Tongue (tissue), 3 donors: ENCODE measurements at places on chromosomes 1 and 21.

DNA sequence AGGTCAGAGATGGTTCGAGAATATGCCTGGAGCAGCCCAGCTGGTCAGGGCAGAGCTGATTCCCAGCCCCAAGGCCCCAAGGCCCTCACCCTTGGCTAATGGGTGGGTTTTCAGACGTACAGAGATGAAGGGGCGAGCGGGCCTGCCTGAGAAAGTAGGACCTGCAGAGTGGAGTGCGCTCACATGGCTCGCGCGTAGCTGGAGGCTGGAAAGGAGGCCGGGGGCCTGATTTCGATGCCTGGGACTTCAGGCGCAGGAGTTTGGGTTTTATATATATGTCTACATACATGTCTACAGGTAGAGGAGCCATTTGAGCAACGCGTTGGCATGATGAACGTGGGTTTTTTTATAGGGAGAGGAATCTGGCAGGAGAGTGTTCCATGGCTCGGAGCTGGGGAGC, 8.9 kb downstream of the COQ8A start:
- no peak for DNase-seq

GRCh38 chr1:38929054-38929453, 12.6 kb downstream of the RHBDL2 start:
- no peak for DNase-seq

DNA sequence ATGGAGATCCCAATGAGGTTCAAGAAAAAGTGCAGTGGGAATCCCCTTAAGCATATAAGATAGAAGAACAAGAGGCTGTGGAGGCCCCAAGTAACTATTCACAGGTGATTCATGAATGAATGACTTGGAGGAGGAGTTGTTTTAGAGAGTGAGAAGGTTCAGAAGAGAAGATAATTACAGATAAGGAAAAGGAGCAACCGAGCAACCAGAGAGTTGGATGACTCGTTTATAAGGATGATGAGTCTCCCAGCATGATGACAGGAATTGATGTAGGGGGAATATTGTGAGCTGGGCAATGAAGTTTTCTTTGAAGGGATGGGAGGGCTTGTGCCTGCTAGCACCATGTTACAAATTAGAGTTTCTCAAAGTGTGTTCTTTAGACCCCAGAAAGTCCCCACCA, 9.8 kb downstream of the C8A start:
- DNase-seq, result no peak

- DNase-seq, result no peak
Measured at GRCh38 chr1:26349188-26349876, 4.6 kb downstream of the CRYBG2 start.

GRCh38 chr1:36440044-36440443, 10.2 kb downstream of the OSCP1 start:
- no peak for DNase-seq

- DNase-seq, result no peak
Measured at GRCh38 chr1:103239034-103239433, 130.7 kb upstream of the COL11A1 start.

DNA sequence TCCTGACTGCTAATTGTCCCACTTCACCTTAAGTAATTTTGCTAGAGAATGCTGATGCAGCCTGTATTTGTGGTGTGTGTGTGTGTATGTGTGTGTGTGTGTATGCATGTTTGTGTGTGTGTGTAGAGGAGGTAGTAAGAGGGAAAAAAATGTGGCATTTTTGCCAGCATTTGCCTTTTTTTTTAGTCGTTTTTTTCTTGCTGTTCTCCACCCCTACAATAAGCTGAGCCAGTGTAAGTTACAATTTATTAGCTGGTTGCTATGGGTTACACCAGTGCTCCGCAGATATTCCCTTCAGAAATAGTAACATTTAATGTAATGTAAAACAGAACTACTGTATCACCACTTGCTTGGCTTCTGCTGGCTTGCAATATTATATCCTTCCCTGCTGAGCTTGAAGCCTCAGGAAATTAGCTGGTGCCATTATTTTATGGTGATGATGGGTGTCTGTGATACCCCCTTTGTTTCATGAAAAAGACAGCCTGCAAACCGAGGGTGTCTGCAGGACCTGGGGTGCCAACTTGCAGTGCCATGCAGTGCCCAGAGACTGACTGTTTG, 23.4 kb upstream of the IGSF3 start:
- DNase-seq, result peak; percentile 81

- no peak for DNase-seq
Measured at GRCh38 chr1:166354406-166354805, 187.6 kb upstream of the FAM78B start.

DNA sequence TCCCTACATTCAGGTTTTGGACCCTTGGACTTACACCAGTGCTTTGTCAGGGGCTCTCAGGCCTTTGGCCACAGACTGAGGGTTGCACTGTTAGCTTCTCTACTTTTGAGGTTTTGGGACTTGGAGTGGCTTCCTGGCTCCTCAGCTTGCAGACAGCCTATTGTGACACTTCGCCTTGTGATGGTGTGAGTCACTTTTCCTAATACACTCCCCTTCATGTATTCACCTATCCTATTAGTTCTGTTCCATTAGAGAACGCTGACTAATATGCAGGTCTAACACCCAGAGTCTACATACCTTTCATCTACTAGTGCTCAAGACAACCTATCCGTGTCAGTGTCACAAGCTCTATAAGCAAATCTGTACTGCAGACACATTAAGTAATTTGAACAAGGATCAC, 605.3 kb downstream of the KCNT2 start:
- DNase-seq, result no peak

DNA sequence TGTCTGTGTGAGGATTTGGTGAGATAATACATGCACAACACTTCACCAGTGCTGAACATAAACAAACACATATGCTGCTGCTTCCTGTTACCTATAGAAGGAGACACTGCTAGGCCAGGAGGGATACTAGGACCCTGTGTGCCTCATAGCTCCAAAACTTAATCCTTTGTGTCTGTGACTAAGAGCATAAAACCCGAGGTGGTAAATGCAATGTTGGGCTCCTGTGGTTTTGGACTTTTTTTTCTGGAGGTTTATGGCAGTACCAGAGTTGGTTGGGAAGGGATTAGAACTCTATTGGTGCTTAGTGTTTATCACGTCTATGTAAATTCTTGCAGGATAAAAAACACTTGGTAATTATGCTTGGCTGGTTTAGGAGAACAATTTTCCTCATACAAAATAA, 122.9 kb downstream of the NUF2 start:
- no peak for DNase-seq

DNA sequence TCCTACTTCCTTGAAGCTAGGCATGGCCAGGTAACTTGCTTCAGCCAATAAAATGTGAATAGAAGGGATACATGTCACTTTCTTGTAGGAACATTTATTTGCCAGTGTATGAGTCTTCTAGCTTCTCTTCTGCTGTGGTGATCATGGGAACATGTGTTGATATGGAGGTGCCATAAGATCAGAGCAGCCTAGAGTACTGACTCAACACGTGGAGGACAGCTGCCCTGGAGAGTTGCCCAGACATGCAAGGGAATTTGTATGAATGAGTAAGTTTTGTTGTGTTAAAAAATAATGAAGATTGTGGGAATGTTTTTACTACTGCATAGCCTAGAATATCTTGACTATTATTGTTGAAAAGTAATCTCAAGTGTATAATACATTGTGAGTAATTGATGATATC, 502.3 kb downstream of the NUF2 start:
- DNase-seq, result peak; percentile 46

DNA sequence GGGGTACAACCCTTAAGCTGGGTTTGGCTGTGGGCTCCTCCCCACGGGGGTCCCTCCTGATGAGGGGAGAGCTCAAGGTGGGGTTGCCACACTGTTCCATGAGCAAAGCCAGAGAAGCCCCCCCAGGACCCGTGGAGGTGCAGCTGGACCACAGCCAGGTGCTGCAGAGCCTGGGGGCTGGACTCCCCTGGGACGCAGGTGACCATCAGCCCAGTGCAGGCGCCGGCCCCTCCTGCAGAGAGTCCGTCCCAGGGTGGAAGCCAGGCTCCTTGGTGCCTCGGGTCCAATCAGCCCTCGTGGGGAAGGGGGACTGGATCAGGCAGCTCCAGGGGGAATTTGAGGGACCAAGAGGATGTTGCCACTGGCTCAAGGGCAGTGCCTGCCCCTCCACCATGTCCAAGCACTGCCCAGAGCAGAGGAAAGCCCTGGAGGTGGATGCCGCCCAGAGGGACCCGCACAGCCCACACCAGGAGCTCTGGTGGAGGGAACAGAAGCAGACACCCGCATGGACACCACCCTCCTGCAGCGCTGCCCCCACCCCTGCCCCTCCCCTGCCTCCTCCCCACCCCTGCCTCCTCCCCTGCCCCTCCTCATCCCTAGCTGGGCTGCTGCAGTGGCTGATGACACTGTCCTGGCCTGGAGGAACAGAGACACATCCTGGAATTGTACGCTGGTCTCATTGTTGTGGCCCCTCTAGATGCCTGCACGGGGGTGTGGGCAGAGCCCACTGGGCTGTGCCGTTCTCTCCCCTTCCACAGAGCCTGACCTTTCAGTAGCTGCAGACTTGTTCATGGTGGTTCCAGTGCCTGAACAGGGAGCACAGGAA, 30.8 kb upstream of the COL18A1 start:
- DNase-seq, result no peak

DNA sequence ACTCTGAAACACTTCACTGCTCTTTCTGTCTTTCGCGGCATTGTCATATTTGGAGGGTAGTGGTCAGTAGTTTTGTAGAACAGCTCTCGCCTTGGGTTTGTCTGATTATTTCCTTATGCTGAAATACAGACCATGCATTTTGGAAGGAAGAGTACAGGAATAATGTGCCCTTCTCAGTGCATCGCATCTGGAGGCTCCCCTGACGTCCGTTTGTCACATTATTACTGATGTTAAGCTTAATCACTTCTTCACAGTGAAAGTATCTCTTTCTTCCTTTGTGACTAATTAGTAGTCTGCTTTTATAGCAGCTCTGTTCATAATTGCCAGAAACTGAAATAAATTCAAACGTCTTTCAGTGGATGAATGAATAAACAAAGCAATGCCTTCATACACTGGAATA, 85.7 kb upstream of the CXADR start:
- DNase-seq, result no peak

DNA sequence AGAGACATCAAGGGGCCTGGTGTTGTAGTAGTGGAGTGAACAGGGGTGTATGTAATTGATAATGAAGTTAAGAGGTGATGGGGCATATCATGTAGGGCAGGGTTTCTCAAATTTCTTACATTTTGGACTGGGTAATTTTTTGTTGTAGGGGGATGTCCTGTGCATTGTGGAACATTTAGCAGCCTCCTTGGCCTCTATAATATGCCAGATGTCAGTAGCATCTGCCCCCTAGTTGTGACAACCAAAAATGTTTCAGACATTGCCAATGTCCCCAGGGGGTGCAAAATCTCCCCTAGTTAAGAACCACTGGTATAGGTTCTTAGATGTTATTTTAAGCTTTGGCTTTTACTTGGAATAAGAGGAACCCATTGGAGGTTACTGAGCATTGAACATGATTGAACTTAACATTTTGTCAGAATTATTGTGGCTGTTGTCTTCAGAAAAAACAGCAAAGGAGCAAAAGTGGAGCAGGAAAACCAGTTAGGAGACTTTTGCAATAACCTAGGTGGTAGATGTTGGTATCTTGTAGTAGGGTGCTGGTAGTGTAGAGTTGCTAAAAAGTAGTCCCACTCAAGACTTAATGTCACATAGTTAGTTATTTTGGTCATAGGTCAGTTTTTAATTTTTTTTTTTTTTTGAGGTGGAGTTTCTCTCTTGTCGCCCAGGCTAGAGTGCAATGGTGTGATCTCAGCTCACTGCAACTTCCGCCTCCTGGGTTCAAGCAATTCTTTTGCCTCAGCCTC, 6.2 kb downstream of the ZNF326 start:
- DNase-seq, result no peak

DNA sequence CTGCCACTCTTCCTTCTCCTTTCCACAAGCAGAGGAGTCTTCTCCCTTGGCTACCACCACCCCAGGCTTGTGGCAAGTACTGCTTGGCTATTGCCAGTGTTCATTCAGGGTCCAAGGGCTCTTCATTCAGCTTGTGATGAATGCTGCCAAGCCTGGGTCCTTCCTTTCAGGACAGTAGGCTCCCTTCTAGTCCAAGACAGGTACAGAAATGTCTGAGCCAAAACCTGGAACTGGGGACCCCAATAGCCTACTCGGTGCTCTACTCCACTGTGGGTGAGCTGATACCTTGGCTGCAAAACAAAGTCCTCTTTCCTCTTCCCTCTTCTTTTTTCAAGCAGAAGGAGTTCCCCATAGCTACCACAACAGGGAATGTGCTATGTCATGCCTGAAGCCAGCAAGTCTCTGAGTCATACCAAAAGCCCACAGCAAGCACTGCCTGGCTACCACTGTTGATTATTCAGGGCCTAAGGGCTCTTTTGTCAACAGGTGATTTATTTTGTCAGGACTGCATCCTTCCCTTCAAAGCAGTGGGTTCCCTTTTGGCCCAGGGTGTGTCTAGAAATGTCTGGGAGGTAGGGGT, 268.9 kb downstream of the HHAT start:
- no peak for DNase-seq

- peak; percentile 14 for DNase-seq
Measured at GRCh38 chr21:37087188-37087587, 14.1 kb downstream of the TTC3 start.
